Gastrocnemius medialis (tissue), 4 donors: ENCODE measurements at places on chromosomes 7 and 10. TPM values are rescaled to one million over a fixed set of nuclear protein-coding genes. Genes with fewer than 3 reads are reported as not detected.

Gene SH2B2
- total RNA-seq = 62.0 TPM

Gene NPC1L1
- total RNA-seq = 0.07 TPM

GRCh38 chr7:80719261-80719660, 80.8 kb downstream of the CD36 start:
- no peaks in the 10 kb centered on the region for H3K36me3 ChIP-seq
- H3K27me3 ChIP-seq = no peaks in the 10 kb centered on the region
- H3K27ac ChIP-seq = no peak overlapping the region
- H3K4me3 ChIP-seq = no peak overlapping the region

GRCh38 chr10:6525599-6526165, 54.4 kb downstream of the PRKCQ start:
- no peak overlapping the region for H3K27ac ChIP-seq
- no peak for DNase-seq
- no peaks in the 10 kb centered on the region for H3K27me3 ChIP-seq
- no peak overlapping the region for H3K4me3 ChIP-seq
- no peaks in the 10 kb centered on the region for H3K36me3 ChIP-seq
- no peaks in the 10 kb centered on the region for H3K4me1 ChIP-seq

GRCh38 chr10:97178074-97178473, 7.7 kb downstream of the SLIT1 start:
- no peak for DNase-seq
- no peaks in the 10 kb centered on the region for H3K4me1 ChIP-seq
- peaks cover 22% of the 10 kb centered on the region for H3K27me3 ChIP-seq
- no peaks in the 10 kb centered on the region for H3K36me3 ChIP-seq
- no peak overlapping the region for H3K4me3 ChIP-seq
- no peak overlapping the region for H3K27ac ChIP-seq

Gene EPHA1
- total RNA-seq = not detected

DNA sequence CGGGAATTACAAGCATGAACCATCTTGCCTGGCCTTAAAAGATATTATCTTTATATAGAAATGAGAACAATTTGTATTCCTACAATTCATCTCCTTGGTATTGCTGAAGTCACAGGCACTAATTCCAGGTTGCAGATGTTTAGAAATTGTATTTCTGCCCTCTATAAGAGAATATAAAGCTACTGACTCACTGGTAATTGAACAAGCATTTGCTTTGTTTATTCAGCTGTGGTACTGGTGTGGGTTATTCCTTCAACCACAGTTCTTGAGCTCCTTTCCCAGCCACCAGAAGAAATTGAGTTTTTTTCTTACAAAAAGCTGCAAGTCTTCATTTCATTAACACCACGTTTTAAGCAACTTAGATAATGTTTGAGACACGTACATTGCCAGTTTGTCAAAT, 29.0 kb upstream of the MPP7 start:
- no peaks in the 10 kb centered on the region for H3K36me3 ChIP-seq
- H3K27me3 ChIP-seq = no peaks in the 10 kb centered on the region
- DNase-seq = no peak
- H3K4me3 ChIP-seq = no peak overlapping the region
- H3K27ac ChIP-seq = no peak overlapping the region

- H3K27ac ChIP-seq = no peak overlapping the region
- no peaks in the 10 kb centered on the region for H3K27me3 ChIP-seq
- no peaks in the 10 kb centered on the region for H3K4me1 ChIP-seq
- H3K4me3 ChIP-seq = no peak overlapping the region
- DNase-seq = no peak
- no peaks in the 10 kb centered on the region for H3K36me3 ChIP-seq
These were observed 108.7 kb upstream of the AUTS2 start for GRCh38 chr7:69489533-69489932.

Gene RAPGEF5
- 16.1 TPM for total RNA-seq

Gene HMX3
- total RNA-seq = not detected

Gene CPXM2
- total RNA-seq = 1.9 TPM

GRCh38 chr7:152987656-152988055, 228.1 kb downstream of the ACTR3B start:
- DNase-seq = no peak
- H3K27ac ChIP-seq = no peak overlapping the region
- no peaks in the 10 kb centered on the region for H3K27me3 ChIP-seq
- no peaks in the 10 kb centered on the region for H3K36me3 ChIP-seq
- no peaks in the 10 kb centered on the region for H3K4me1 ChIP-seq

- no peaks in the 10 kb centered on the region for H3K36me3 ChIP-seq
- no peak overlapping the region for H3K27ac ChIP-seq
- no peak for DNase-seq
These were observed 165.1 kb upstream of the WNT16 start for GRCh38 chr7:121163699-121164098.

Gene GSTO2
- total RNA-seq = not detected

- no peak overlapping the region for H3K4me3 ChIP-seq
- H3K27me3 ChIP-seq = no peaks in the 10 kb centered on the region
- no peaks in the 10 kb centered on the region for H3K36me3 ChIP-seq
- H3K27ac ChIP-seq = no peak overlapping the region
These were observed 146.4 kb downstream of the ZNF248 start for GRCh38 chr10:37710831-37711616.

DNA sequence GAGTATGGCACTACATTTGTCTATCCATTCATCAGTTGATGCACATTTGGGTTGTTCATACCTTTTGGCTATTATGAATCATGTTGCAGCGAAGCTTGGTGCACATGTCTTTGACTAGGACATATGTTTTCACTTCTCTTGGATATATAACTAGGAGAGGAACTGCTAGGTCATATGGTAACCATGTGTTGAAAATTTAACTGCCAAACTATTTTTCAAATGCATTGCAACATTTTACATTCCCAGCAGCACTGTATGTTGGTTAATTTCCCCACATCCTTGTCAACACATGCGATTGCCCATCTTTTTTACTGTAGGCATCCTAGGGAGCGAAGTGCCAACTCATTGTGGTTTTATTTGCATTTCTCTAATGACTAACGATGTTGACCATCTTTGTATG, 183.4 kb downstream of the PRKCQ start:
- no peak for DNase-seq
- no peak overlapping the region for H3K27ac ChIP-seq
- no peak overlapping the region for H3K4me3 ChIP-seq
- H3K36me3 ChIP-seq = no peaks in the 10 kb centered on the region

Gene SFRP4
- total RNA-seq = 0.24 TPM

- H3K27ac ChIP-seq = no peak overlapping the region
- no peak overlapping the region for H3K4me3 ChIP-seq
- H3K4me1 ChIP-seq = no peaks in the 10 kb centered on the region
- no peak for DNase-seq
- H3K36me3 ChIP-seq = no peaks in the 10 kb centered on the region
- no peaks in the 10 kb centered on the region for H3K27me3 ChIP-seq
These were observed 325.6 kb downstream of the ZWINT start for GRCh38 chr10:56035489-56035888.

DNA sequence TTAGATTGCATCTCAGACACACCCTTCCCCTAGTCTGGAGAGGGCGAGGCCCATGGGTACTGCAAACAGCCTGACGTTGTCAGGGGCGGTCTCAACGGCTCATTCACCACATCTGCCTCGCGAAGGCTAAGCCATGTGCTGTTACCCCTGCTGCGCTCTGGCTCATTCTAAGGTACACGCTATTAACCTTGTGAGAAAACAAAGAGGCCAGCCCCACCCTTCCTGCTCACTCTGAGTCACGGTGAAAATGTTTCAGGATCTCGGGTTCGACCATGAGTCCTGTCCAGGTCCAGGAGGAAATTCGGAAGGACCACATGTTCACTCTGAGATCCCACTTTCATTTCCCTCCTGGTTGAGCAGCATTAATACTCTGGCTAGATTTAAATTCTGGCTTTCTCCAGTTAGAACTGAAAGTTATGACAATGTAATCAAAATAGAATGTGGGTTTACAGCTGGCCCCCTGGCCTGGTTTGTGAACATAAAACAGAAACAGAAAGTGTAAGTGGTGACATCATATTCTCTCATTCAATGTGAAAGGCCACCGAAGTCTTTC, 55.2 kb downstream of the EGFR start:
- peaks cover 42% of the 10 kb centered on the region for H3K4me1 ChIP-seq
- no peak overlapping the region for H3K4me3 ChIP-seq
- peak overlapping the region; percentile 80 for H3K27ac ChIP-seq
- H3K27me3 ChIP-seq = no peaks in the 10 kb centered on the region
- no peak for DNase-seq
- H3K36me3 ChIP-seq = no peaks in the 10 kb centered on the region

GRCh38 chr7:138196971-138197896, 121.0 kb downstream of the AKR1D1 start:
- no peak for DNase-seq
- no peak overlapping the region for H3K27ac ChIP-seq
- H3K36me3 ChIP-seq = no peaks in the 10 kb centered on the region
- H3K4me1 ChIP-seq = no peaks in the 10 kb centered on the region
- H3K4me3 ChIP-seq = no peak overlapping the region
- H3K27me3 ChIP-seq = no peaks in the 10 kb centered on the region

Gene TEX36
- not detected for total RNA-seq

GRCh38 chr10:129046065-129046681, 420.9 kb upstream of the MGMT start:
- peak overlapping the region; percentile 35 for H3K4me3 ChIP-seq
- H3K36me3 ChIP-seq = no peaks in the 10 kb centered on the region
- H3K4me1 ChIP-seq = no peaks in the 10 kb centered on the region
- no peak overlapping the region for H3K27ac ChIP-seq
- no peak for DNase-seq

- H3K4me3 ChIP-seq = no peak overlapping the region
- H3K27ac ChIP-seq = no peak overlapping the region
- no peak for DNase-seq
- H3K4me1 ChIP-seq = no peaks in the 10 kb centered on the region
These were observed 72.7 kb downstream of the CUBN start for GRCh38 chr10:17056781-17057428.

DNA sequence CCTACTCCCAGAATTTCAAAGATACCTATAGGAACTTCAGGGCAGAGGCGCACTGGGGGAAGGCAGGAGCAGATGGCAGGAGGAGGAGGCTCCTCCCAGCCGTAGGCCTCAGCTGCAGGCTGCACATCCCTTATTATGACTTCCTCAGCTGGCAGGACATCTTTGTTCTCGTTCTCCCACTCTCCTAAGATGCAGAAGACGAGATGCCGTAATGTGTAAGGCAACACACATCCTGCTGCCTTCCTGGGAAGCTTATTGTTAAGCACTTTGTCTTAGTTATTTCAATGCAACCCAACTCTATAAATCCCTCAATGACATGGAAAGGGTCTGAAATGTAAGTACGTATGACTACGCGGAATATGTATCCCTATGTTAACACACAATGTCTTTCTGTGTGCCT, 599.8 kb upstream of the MGMT start:
- H3K27me3 ChIP-seq = no peaks in the 10 kb centered on the region
- no peaks in the 10 kb centered on the region for H3K36me3 ChIP-seq
- no peak for DNase-seq
- H3K4me3 ChIP-seq = no peak overlapping the region
- no peaks in the 10 kb centered on the region for H3K4me1 ChIP-seq
